ENCODE measurements at places on chromosomes 4 and X.

DNA sequence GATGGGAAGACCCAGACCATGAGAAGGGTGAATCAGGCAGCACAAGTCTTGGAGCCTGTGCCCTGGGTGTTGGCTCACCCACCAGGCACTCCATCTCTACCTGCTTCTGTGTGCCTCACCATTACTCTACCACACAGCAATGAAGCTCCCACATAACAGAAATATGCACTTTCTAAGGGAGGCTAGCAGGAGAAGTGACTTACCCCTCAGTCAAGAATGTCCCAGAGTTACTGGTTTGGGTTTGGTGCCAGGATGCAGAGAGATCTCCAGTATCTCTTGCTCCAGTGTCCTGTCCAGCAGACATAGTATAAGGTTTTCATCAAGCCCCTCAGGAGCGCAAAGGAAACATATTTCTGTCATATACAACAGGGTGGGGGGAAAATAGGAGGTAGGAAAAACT is 11.3 kb upstream of the RAB40A start:
- peaks cover 6% of the 10 kb centered on the region for H3K4me1 ChIP-seq
- no peak overlapping the region for H3K4me3 ChIP-seq
- no peaks in the 10 kb centered on the region for H3K36me3 ChIP-seq
- no peak overlapping the region for H3K27ac ChIP-seq
- DNase-seq = no peak

- H3K4me3 ChIP-seq = no peak overlapping the region
- DNase-seq = no peak
- H3K27ac ChIP-seq = no peak overlapping the region
- H3K4me1 ChIP-seq = no peaks in the 10 kb centered on the region
Observed at GRCh38 chr4:85812776-85813175, 337.8 kb downstream of the ARHGAP24 start.

GRCh38 chrX:40845331-40845911 is 110.1 kb upstream of the MED14 start:
- no peaks in the 10 kb centered on the region for H3K36me3 ChIP-seq
- peaks cover 3% of the 10 kb centered on the region for H3K27me3 ChIP-seq
- no peaks in the 10 kb centered on the region for H3K4me1 ChIP-seq
- peak overlapping the region; percentile 10 for H3K4me3 ChIP-seq
- H3K27ac ChIP-seq = peak overlapping the region; percentile 26
- DNase-seq = no peak

GRCh38 chrX:21658152-21658737 is at the start of gene KLHL34:
Gene KLHL34 (minus strand): TSS chrX:21658330. CDS start chrX:21657788, 542 bp downstream.
- no peak within 1 kb of the TSS for H3K27ac ChIP-seq
- H3K27me3 ChIP-seq = no peaks in the 10 kb centered on the region
- no peaks in the 10 kb centered on the region for H3K36me3 ChIP-seq
- H3K4me3 ChIP-seq = peak within 1 kb of the TSS; percentile 33
- no peak for DNase-seq
- no peaks in the 10 kb centered on the region for H3K4me1 ChIP-seq

DNA sequence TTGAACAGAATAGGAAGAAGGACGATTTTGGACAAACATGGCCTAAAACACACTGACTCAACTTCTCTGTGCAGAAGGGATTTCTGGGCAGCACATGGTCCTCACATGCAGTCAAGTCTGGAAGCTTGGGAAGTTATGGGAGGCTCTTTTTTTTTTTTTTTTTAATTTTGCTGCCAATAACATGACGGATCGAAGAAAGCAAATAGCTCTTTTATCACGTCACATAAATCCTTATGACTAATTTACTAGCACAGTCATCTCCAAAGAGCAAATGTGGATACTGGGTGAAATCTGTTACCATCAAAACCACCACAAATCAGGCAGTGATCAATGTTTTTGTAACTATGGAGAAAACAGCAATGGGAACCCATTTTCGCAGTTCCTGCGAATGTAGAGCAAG is 193.3 kb upstream of the FAM9B start:
- no peak overlapping the region for H3K4me3 ChIP-seq
- H3K27me3 ChIP-seq = no peaks in the 10 kb centered on the region
- DNase-seq = no peak

DNA sequence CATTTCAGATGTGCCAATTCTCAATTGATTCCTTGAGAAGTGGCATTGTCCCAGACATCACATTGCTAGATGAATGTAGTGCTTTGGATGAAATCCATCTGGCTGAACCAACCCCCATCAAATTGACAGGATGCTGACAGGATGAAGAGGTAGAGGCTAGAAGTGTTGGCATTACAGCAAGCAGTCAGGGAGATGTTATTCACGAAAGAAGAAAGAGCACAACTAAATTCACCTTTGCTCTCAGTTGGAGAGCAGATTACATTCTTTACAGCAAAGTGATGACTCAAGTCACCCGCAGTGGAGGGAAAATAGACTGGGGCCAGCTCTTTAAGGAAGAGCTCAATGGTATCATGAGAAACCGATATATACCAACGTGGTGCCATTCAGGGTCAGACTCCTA is 259.6 kb downstream of the C4orf33 start:
- H3K4me3 ChIP-seq = no peak overlapping the region
- H3K36me3 ChIP-seq = no peaks in the 10 kb centered on the region
- no peak overlapping the region for H3K27ac ChIP-seq
- H3K4me1 ChIP-seq = peaks cover 3% of the 10 kb centered on the region
- DNase-seq = no peak

DNA sequence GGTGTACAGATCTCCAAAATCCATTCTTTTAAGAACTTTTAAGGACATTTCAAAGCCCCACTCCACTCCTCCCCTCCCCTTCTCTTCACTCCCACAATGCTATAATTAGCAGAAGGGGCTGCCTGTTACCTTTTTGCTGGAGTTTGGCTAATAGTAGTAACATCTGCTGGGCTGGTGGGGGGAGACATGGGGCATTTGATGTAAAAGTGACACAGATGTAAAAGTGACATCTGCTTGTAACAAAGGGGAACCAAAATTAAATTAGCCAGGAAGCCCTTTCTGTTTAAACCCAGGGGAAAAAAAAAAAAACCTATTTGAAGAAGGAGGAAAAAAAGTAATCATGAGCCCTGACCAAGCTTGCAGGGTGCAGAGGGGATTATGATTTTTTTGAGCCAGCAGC is 5.4 kb upstream of the PHOX2B start:
- no peak for DNase-seq
- H3K4me1 ChIP-seq = no peaks in the 10 kb centered on the region
- no peak overlapping the region for H3K4me3 ChIP-seq
- no peaks in the 10 kb centered on the region for H3K36me3 ChIP-seq

GRCh38 chr4:19195696-19196095 is 1056.0 kb upstream of the SLIT2 start:
- no peak for DNase-seq
- no peaks in the 10 kb centered on the region for H3K4me1 ChIP-seq
- no peak overlapping the region for H3K27ac ChIP-seq
- no peak overlapping the region for H3K4me3 ChIP-seq

DNA sequence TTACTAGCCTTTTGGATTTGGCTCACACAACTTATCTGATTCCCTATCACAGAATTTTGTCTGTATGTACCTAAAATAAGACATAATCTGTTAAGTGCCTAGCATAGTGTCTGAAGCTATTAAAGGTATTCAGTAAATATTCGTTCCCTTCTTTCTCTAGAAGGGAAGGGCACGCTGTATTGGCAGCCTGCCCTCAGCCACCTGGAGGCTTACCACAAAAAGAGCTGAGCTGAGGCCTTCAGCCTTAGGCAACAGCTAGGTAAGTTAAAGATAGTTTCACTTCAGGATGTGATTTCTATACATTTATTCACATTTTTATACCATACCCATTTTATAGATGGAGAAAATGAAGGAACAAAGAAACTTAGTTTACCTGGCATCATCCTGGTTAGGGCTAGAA is 400.0 kb upstream of the LCORL start:
- no peaks in the 10 kb centered on the region for H3K27me3 ChIP-seq
- DNase-seq = no peak
- H3K36me3 ChIP-seq = no peaks in the 10 kb centered on the region
- H3K4me1 ChIP-seq = no peaks in the 10 kb centered on the region

- H3K27me3 ChIP-seq = no peaks in the 10 kb centered on the region
- no peak overlapping the region for H3K4me3 ChIP-seq
- peak; percentile 28 for DNase-seq
- no peaks in the 10 kb centered on the region for H3K36me3 ChIP-seq
- no peaks in the 10 kb centered on the region for H3K4me1 ChIP-seq
Observed at GRCh38 chrX:119004920-119005524, 30.6 kb downstream of the LONRF3 start.

- H3K36me3 ChIP-seq = peaks cover 2% of the 10 kb centered on the region
- H3K4me3 ChIP-seq = no peak overlapping the region
- no peak overlapping the region for H3K27ac ChIP-seq
- H3K4me1 ChIP-seq = no peaks in the 10 kb centered on the region
- no peaks in the 10 kb centered on the region for H3K27me3 ChIP-seq
Observed at GRCh38 chr4:16725252-16725651, 173.2 kb downstream of the LDB2 start.

DNA sequence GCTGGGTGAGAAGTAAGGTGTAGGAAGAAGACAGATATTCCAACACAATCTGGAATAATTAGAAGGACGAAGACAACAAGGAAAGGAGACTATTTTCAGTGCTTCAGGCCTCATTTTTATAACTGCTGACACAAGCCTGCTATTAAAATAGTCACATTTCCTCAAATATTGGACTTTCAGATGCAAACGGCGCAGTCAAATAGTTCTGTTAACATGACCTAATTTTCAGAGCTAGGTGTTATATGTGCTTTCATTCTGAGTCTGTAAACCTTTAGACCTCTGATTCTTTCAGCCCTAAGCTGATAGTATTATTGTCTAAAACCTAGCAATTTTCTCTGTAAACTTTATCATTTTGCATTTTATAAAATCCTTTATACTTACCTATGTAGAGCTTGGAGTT is 261.5 kb downstream of the IL1RAPL1 start:
- H3K36me3 ChIP-seq = no peaks in the 10 kb centered on the region
- no peak for DNase-seq
- no peaks in the 10 kb centered on the region for H3K27me3 ChIP-seq
- H3K27ac ChIP-seq = peak overlapping the region; percentile 79

- no peaks in the 10 kb centered on the region for H3K36me3 ChIP-seq
- no peaks in the 10 kb centered on the region for H3K27me3 ChIP-seq
- DNase-seq = no peak
Observed at GRCh38 chr4:108432418-108432817, 188.0 kb upstream of the RPL34 start.

GRCh38 chr4:70743731-70744130 is 22.0 kb downstream of the RUFY3 start:
- no peak for DNase-seq
- no peaks in the 10 kb centered on the region for H3K27me3 ChIP-seq
- no peak overlapping the region for H3K4me3 ChIP-seq
- H3K27ac ChIP-seq = no peak overlapping the region
- H3K4me1 ChIP-seq = no peaks in the 10 kb centered on the region

GRCh38 chr4:157655096-157655809 is 434.7 kb downstream of the GRIA2 start:
- no peaks in the 10 kb centered on the region for H3K36me3 ChIP-seq
- H3K4me3 ChIP-seq = no peak overlapping the region
- H3K27ac ChIP-seq = no peak overlapping the region
- DNase-seq = no peak
- no peaks in the 10 kb centered on the region for H3K27me3 ChIP-seq

- no peak overlapping the region for H3K4me3 ChIP-seq
- peaks cover 20% of the 10 kb centered on the region for H3K36me3 ChIP-seq
- DNase-seq = no peak
- H3K4me1 ChIP-seq = no peaks in the 10 kb centered on the region
- no peaks in the 10 kb centered on the region for H3K27me3 ChIP-seq
Observed at GRCh38 chrX:153774576-153775292, 6.1 kb upstream of the SRPK3 start.

- no peaks in the 10 kb centered on the region for H3K27me3 ChIP-seq
- H3K4me1 ChIP-seq = no peaks in the 10 kb centered on the region
- peaks cover 6% of the 10 kb centered on the region for H3K36me3 ChIP-seq
- no peak overlapping the region for H3K27ac ChIP-seq
- DNase-seq = no peak
- no peak overlapping the region for H3K4me3 ChIP-seq
Observed at GRCh38 chrX:74234818-74235217, 69.2 kb upstream of the ZCCHC13 start.

DNA sequence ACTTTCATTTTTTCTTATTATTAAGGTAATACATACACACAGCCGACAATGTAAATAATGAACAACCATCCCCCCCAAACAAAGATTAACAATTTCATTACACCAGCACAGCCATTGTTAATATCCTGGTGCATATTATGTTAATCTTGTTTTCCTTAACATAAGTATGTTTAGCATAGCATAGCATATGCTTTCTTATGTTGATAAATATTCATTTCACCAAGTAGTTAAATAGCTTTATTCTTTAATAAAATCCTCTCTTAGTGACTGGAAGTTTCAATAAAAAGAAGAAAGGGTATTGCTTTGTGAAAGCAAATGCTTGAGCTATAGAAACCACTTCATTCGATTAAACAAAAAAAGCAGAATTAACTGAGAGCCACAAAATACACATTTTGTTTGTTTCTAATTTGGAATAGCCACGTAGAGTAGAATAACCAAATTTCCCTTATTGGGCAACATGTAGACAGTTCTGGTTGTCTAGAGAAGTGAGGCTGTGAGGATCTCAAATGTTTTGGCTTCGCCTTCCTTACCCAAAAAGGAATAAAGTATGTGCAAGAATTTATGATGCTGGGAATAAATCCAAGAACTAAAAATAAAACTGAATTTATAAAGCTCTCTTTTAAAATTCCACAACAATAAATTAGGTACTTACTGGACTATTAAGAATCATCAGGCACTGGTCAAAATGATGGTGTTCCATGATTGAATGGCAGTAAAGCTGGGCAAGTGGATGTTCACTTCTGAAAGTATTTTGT is 118.0 kb downstream of the PDE5A start:
- no peaks in the 10 kb centered on the region for H3K4me1 ChIP-seq
- no peak overlapping the region for H3K4me3 ChIP-seq
- H3K27ac ChIP-seq = no peak overlapping the region
- no peaks in the 10 kb centered on the region for H3K27me3 ChIP-seq

- H3K4me3 ChIP-seq = no peak overlapping the region
- no peak for DNase-seq
- no peaks in the 10 kb centered on the region for H3K4me1 ChIP-seq
- H3K36me3 ChIP-seq = no peaks in the 10 kb centered on the region
- H3K27ac ChIP-seq = no peak overlapping the region
Observed at GRCh38 chrX:9562851-9563250, 98.0 kb downstream of the TBL1X start.
